Activated effector memory CD4-positive, alpha-beta T cell treated with Interleukin-2 at 50 U/mL for 16 hours (primary cell): ENCODE measurements at places on chromosomes 4 and X.

DNA sequence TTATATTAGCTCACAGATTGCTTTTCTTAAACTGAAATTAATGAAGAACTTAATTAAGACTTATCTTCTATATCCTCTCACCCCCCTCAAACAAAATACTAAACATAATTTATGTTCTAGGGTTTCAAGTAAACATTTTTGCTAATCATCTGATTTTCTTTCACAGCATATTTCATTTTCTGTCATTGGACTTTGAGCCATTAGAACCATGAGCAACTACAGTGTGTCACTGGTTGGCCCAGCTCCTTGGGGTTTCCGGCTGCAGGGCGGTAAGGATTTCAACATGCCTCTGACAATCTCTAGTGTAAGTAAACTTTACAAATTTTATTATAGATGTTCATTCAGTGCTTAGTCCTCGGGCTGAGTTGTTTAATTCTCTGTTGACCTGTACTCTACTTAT is 3.3 kb downstream of the PDLIM5 start:
- no peak for DNase-seq

DNA sequence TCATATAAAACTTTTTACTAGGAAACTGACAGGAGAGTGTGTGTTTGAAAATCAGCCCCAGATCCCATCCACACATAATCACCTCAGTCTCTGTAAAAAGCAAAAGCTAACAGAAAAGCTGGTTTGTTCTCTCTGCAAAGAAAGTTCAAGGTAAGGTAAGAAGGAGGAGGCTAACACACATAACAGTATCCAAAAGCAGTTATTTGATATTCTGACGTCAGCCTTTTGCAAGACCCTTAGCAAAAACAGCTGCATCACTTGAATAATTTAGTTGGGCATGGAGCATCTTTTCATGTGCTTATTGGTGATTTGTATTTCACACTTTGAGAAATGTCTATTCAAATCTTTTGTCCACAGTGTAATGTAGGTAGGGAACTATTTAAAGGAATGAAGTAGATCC is 5.5 kb downstream of the TCEAL9 start:
- DNase-seq = no peak

- DNase-seq = no peak
Observed at GRCh38 chr4:48538358-48538757, 48.3 kb downstream of the ZAR1 start.

GRCh38 chrX:39560271-39560670 is 537.5 kb downstream of the BCOR start:
- no peak for DNase-seq

DNA sequence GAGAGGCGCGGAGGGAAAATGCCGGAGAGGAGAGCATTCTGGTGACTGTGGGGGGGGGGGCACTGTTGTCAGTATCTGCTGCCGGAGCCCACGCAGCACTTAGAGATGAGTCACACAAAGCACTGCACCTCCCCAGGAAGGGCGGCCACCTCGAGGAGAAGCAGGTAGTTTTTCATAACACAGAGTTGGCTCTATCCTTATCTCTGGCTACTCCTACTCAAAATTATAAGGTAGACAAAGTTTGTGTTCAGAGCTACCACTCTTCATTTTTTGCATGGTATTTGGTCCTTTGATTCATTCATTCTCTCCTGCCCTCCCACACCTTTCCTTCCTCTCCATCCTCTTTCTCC is 76.2 kb upstream of the SCOC start:
- no peak for DNase-seq

- DNase-seq = no peak
Observed at GRCh38 chr4:36183232-36183631, 61.1 kb downstream of the ARAP2 start.

DNA sequence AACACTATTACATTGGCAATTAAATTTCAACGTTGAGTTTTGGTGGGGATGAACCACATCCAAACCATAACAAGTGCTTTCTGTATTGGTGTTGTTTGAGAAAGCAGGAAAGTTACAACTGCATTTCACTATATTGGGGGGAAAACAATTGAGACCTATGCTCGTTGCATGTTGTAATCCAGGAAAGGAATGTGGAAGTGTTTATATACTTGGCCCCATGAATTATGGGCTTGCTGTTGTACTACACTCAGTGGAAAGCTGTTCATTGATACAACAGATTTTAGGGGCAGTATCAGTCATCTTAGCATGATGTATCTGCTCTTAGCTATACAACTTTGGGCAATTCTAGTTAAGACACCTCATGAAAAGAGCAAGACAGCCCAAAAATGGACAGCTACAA is 52.4 kb downstream of the KLHL5 start:
- no peak for DNase-seq

DNA sequence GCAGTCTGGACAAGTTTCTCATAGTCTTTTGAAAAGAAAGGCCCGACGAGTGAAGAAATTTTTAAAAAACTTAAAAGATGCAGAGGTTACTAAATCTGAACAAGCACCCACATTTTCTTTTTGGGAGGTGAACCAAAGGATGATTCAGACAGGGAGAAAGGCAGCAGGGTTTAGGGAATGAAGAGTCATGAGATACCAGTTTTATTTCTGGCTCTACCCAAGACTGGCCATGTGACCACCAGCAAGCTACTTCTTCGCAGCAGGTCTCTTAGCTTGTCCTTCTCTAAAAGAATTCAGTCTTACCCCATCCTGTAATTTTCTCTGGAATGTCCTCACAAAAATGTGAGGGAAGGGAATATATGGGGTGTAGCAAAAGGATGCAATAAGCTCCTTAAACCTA is 37.6 kb downstream of the AMOT start:
- no peak for DNase-seq

- no peak for DNase-seq
Observed at GRCh38 chr4:39051492-39051891, 10.5 kb upstream of the KLHL5 start.

- no peak for DNase-seq
Observed at GRCh38 chr4:185853841-185854240, 41.8 kb upstream of the SORBS2 start.

DNA sequence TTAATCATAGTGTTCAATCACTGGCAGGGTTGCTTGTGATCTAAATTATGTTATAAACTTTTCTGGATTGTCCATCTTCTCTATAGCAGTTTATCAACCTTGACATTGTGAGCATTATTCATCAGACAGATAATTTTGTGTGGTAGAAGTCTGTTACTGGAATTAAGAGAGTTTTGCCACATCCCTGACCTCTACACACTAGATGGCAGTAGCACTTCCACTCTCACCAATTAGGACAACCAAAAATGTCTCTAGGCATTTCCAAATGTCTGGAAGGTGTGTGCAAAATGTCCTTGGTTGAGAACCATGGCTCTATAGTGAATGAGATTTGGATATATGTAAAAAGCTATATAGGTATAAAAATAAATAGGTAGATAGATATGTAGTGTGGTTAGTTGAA is 324.1 kb upstream of the FAM47C start:
- DNase-seq = no peak

DNA sequence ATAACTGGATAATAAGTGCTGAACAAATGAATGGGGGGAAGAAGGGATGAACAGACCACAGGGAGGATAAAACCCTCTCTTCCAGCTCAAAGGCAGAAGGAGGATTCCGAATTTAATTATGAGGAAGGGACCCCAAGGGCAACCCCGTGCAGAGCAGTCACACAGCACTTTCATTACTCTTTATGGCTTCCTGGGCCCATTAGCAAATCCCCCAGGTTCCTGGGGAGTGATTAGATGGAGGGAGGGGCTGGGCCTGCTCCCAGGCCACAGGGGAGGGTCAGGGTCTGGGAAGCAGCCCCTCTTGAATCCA is 67.1 kb downstream of the PPP2R2C start:
- DNase-seq = no peak

DNA sequence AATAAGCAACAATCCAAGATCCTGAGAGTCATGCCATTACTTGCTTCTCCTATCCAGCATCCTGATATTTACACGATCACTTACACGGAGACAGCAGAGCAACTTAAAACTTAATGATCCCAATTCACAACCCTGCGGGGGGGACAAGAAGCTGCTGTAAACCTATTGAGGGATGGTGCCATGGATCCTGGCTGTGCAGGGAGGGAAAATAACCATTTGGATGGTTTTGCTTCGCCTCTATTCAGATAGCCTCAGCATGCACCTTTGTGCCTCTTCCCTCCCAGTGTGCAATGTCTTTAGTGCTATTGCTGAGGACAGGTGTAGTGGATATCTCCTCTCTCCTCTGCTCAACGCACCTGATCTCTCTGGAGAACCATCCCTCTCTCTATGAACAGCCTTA is 89.7 kb upstream of the PPARGC1A start:
- DNase-seq = no peak

DNA sequence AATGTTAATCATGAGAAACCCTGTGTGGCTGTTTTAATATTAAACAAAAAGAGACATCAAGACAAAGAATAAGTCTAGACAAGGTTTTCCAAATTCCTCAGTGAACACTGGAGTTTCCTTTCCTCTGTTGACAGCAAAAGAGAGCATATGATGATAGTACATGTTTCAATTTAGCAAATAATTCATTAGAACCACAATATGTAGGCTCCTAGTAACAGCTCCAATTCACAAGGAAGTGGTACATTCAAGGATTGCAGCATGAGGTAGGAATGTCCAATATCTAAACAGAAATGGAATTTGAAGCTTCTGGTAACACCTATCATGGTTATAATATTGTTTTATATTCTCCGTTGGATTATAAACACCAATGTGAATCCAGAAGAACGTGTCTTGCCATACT is 203.8 kb upstream of the TECRL start:
- DNase-seq = no peak

- DNase-seq = no peak
Observed at GRCh38 chr4:162582180-162582579, 418.4 kb upstream of the FSTL5 start.
